Neuronal stem cell (in vitro differentiated cells): ENCODE measurements at places on chromosomes 5 and 9.

DNA sequence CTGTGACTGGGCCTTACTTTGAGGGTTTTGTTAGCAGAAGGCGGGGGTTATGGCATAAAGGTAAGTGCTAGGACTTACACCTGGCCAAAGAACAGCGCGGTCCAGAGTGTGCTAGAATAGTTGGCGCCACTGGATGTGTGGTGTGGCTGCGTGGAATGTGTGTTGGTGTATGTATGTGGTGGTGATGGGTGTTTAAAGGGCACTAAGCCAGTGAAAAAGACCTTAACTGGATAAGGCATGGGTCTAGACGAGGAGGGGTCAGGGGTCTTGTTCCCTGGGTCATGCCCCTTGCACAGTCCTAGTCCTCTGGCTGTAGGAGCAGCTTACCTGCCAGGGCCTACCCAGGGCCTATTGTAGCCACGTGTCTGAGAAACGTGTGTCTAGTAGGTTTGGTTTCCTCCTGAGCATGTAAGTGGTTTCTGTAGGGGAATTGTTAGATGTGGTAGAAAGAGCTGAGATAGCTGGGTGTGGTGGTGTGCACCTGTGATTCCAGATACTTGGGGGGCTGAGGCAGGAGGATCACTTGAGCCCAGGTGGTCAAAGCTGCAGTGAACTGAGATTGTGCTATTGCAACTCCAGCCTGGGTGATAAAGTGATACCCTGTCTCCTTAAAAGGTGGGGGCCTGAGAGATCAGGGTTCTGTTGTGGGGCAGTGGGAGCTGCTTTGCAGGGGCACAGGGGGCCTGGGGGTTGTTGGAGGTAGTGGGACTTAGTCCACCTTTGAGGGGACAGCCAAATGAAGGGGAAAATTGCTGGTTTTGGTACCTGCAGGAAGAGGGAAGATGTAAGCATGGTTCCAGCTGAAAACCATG lies 55.2 kb downstream of the HSPA4 start:
- DNase-seq = no peak

GRCh38 chr5:97046270-97046982 lies 96.0 kb downstream of the LIX1 start:
- no peak for DNase-seq

DNA sequence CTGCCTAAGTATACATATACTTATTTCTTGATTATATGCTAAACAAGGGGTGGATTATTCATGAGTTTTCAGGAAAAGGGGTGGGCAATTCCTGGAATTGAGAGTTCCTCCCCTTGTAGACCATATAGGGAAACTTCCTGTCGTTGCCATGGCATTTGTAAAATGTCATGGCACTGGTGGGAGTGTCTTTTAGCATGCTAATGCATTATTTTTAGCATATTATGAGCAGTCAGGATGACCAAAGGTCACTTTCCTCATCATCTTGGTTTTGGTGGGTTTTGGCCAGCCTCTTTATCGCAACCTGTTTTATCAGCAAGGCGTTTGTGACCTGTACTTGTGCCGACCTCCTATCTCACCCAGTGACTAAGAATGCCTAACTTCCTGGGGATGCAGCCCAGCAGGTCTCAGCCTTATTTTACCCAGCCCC lies 80.9 kb downstream of the ALDH7A1 start:
- no peak for DNase-seq

- DNase-seq = no peak
Observed at GRCh38 chr9:69431203-69431602, 106.2 kb downstream of the ENTREP1 start.

DNA sequence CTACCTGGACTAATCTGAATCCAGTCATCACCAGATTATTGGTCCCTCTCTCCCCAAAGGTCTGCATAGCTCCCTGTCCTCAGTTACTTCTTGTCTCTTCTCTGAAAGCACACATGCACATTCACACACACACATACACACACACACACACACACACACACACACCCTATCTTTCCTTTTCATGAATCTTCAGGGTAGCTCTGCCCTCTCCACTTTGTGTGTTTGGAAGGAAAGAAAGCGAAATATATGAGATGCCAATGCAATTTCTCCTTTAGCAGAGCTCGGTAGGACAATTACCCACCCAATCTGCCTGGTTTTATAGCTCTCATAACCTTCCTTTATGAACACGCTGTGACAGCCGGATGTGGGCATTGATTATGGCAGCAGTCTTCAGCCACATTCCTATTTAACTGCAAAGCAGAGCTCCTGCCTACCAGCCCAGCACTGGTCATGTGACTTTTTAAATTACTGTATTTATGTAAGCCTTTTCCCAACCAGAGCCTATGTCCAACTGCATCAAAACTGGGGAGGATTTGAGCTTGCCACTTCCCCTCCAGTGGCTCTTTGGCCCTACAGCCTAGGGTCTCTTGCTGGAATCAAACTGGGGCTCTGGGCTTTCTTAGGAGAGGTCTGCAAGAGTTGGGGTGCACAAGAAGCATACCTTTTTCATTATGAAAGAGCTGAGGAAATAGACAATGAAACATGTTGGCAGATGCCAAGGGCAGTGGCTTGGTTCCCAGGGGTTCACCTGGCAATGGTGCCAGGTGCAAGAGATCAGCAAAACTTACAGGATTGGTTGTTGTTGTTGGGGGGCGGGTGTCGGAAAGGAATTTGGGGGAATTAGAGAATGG lies 20.8 kb upstream of the MATR3 start:
- no peak for DNase-seq

DNA sequence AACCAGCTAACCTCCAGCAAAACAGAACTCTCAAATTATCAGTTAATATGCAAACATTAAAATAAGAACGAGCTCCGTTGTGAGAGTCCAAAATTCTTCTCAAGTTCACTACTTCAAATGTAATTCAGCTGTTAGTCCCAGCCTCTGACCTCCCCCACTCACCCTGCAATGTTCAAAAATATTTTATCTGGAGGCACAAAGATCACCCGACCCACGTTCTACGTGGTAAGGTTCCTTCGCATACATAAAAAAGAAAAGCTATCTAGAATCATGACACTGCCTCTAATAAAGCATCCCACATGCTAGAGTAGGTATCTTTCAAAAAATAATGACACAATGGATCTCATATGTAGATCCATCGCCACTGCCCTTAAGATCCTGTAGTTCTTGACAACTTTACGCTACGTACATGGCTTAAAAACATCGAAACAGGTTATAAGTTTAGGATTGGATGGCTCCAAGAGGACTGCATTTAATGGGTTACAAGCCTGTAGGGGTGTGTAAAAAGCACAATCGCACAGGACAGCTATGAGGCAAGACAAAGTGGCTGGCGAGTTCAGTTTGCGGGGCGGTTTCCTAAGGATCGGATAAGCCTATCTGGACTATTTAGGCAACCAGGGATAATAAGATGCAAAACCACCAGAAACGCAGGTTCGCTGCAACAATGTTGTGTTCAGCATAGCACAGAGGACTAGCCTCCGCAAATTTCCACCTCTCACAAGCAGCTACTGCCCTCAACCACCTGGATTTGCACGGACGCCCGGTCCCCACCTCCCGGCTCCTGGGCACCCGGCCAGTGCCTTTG lies 969 bp downstream of the CLK4 start:
- DNase-seq = no peak
